ENCODE measurements at places on chromosomes 4 and X. TPM values are rescaled to one million over a fixed set of nuclear protein-coding genes. Genes with fewer than 3 reads are reported as not detected.

The H2BW2 gene
- not detected for total RNA-seq

The STATH gene
- not detected for total RNA-seq

The ABLIM2 gene
- total RNA-seq = 33.3 TPM

The FAM47E gene
- total RNA-seq = 14.8 TPM

The TIMP1 gene
- 198 TPM for total RNA-seq

The CXorf49 gene
- not detected for total RNA-seq

The TSPAN6 gene
- 73.7 TPM for total RNA-seq

The HSD17B10 gene
- total RNA-seq = 102 TPM

The NR3C2 gene
- total RNA-seq = 19.1 TPM

All from spinal cord (tissue), 10 donors.